ENCODE measurements at places on chromosomes 7 and 10.

- no peak for DNase-seq
Measured at GRCh38 chr7:73851410-73852338, 9.3 kb upstream of the TMEM270 start.

- DNase-seq = no peak
Measured at GRCh38 chr7:42575171-42575570, 336.7 kb downstream of the C7orf25 start.

DNA sequence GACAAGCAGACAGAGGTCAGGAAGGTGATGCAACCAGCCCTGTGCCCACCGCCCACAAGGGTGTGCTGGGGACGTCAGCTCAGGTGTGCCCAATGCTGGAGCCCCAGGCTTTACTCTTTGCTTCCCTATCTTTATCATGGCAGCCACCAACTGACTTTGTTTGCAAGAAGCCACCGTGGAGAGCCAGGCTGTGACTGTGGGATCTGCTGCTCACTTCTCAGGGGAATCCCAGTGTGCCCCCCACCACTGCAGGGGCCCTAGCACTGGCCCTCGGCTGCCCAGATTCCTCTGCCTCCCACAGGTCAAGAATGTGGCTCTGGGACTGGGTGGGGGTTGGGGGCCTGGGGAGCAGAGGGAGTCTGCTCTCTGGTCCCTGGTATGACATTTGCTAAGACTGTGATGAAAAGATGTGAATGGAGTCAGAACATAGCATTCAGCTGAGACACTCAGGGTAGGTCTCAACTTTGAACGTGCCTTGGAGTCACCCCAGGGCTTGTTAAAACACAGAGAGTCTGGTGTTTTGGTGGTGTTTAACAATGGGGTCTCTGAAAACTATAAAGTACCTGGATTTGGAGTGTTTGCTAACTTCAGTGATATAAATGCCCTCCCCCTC lies 47.3 kb downstream of the ARHGAP22 start:
- no peak for DNase-seq

- peak; percentile 88 for DNase-seq
Measured at GRCh38 chr10:133378251-133379096, 588 bp upstream of the PAOX start.

DNA sequence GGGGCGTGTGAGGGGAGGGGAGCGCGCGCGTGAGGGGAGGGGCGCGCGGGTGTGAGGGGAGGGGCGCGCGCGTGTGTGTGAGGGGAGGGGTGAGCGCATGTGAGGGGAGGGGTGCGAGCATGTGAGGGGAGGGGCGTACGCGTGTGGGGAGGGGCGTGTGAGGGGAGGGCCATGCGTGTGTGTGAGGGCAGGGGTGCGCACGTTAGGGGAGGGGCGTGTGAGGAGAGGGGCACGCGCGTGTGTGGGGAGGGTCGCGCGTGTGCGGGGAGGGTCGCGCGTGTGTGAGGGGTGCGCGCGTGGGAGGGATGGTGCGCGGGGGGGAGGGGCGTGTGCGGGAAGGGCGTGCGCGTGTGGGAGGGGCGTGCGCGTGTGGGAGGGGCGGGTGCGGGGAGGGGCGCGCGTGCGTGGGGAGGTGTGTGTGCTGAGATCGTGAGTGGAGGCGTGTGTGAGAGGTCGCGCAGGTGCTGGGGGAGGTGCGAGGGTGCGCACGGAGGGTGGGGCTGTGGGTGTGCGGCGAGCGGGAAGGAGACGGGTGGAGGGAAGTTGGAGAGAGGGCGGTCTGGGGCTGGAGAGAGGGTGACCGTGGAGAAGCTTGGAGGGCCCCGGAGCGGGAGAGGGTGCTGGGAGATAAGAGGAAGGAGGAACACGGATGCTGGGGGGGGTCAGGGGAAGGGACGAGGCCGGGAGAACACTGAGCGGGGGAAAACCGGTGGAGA lies 19.7 kb downstream of the MXI1 start:
- DNase-seq = peak; percentile 92

DNA sequence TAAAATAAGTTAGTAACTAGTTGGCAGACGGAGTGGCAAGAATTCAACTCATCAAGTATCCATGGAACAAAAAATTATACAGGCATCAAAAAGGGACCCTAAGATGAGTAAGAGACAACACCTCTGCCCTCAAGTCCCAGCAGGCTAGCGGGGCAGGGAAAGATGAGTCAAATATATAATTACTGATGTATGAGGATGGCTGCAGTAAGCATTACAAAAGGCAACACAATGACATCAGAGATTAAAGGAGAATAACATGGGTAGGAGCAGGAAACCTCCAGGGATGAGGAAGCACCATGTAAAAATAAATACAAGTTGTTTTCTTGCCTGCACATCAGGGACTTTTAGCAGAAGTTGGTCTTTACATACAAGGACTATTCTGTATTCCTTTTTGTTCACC lies 49.4 kb downstream of the SCRN1 start:
- no peak for DNase-seq

DNA sequence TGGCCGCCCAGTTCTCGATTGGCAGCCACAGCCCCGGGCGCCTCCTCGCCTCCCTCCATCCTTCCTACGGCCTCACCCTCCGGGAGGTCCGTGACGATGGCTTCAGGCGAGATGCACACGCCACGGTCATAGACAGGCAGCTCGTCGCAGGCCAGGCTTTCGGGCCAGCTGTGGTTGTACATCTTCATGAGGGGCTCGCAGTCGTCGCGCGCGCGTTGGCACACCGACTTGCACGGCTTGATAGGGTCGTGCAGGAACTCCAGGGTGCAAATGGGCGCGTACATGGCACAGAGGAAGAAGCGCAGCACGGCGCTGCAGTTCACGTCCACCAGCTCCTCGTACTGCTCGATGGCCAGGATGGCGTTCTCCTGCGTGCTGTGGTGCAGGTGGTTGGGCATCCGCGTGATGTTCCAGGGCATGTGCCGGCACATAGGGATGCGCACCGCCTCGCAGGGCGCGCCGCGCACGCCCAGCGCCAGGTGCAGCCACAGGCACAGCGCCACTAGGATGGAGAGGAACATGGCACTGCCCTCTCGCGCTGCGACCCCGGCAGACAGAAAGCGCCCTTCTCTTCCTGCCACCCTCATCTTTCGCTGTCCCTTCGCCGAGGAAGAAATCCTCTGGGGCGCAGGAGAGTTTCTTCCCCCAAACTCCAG lies 472 bp downstream of the SFRP4 start:
- DNase-seq = peak; percentile 69
